ENCODE measurements at places on chromosomes 1 and 21. TPM values are rescaled to one million over a fixed set of nuclear protein-coding genes. Genes with fewer than 3 reads are reported as not detected.

ATAD3C gene
- 0.89 TPM for total RNA-seq

LCE1A gene
- total RNA-seq: not detected

SPRR2E gene
- not detected for total RNA-seq

AMY1A gene
- total RNA-seq: not detected

MIB2 gene
- total RNA-seq: 57.0 TPM

RSPH1 gene
- total RNA-seq: not detected

TMEM61 gene
- total RNA-seq: not detected

NES gene
- not detected for total RNA-seq

RBP7 gene
- not detected for total RNA-seq

PAFAH2 gene
- total RNA-seq: 11.8 TPM

RHCE gene
- total RNA-seq: 0.43 TPM

DCST1 gene
- not detected for total RNA-seq

LDLRAD2 gene
- not detected for total RNA-seq

HPCAL4 gene
- 12.8 TPM for total RNA-seq

B3GALT2 gene
- 0.24 TPM for total RNA-seq

CFHR5 gene
- not detected for total RNA-seq

GPR25 gene
- 0.83 TPM for total RNA-seq

PINK1 gene
- 8.3 TPM for total RNA-seq

ITLN1 gene
- total RNA-seq: not detected

ADGRB2 gene
- 0.25 TPM for total RNA-seq

SGIP1 gene
- not detected for total RNA-seq

MTF2 gene
- 41.4 TPM for total RNA-seq

CYP4A22 gene
- total RNA-seq: not detected

CRABP2 gene
- 4.6 TPM for total RNA-seq

XCL2 gene
- total RNA-seq: 19.5 TPM

NMNAT2 gene
- not detected for total RNA-seq

VHLL gene
- not detected for total RNA-seq

NR5A2 gene
- total RNA-seq: not detected

KCNH1 gene
- total RNA-seq: not detected

CFHR4 gene
- not detected for total RNA-seq

CDCA8 gene
- 0.62 TPM for total RNA-seq

TTC13 gene
- total RNA-seq: 19.3 TPM

GBP4 gene
- total RNA-seq: 17.5 TPM

GPA33 gene
- 1.7 TPM for total RNA-seq

LRRC39 gene
- 2.0 TPM for total RNA-seq

IGSF3 gene
- total RNA-seq: not detected

GJA5 gene
- total RNA-seq: not detected

CD244 gene
- total RNA-seq: 2.6 TPM

FRRS1 gene
- 0.41 TPM for total RNA-seq

Measured in CD8-positive, alpha-beta T cell (primary cell).